ENCODE measurements at places on chromosomes 12 and 14.

DNA sequence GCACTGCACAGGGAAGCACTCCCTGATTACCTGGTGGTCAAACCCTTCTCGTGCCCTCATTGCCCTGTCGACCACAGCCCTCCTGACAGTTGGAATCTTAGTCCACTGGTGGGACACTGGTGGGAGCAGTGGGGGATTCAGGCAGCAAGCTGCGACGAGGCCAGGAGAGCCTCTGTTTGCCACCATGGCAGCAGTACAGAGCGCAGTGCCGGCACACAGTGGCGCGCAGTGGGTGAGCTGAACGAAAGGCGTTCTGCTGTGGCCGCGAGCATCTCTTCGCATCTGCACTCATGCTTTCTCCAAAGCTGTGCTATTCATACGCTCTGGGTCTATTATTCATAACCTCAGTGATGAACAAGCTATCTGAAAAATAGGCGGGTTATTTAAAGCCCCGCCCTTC lies 14.3 kb downstream of the RFLNA start:
- no peaks in the 10 kb centered on the region for H3K36me3 ChIP-seq
- H3K4me1 ChIP-seq, result no peaks in the 10 kb centered on the region
- no peak overlapping the region for H3K27ac ChIP-seq
- H3K4me3 ChIP-seq, result no peak overlapping the region
- no peak for DNase-seq
- no peaks in the 10 kb centered on the region for H3K27me3 ChIP-seq

GRCh38 chr12:53940443-53941014 lies 1.9 kb downstream of the HOXC13 start:
- H3K4me1 ChIP-seq, result no peaks in the 10 kb centered on the region
- H3K4me3 ChIP-seq, result no peak overlapping the region
- no peak overlapping the region for H3K27ac ChIP-seq
- DNase-seq, result no peak
- no peaks in the 10 kb centered on the region for H3K36me3 ChIP-seq
- peaks cover 35% of the 10 kb centered on the region for H3K27me3 ChIP-seq

- no peak overlapping the region for H3K27ac ChIP-seq
- peaks cover 35% of the 10 kb centered on the region for H3K4me1 ChIP-seq
- no peaks in the 10 kb centered on the region for H3K36me3 ChIP-seq
- H3K27me3 ChIP-seq, result peaks cover 21% of the 10 kb centered on the region
- no peak for DNase-seq
- H3K4me3 ChIP-seq, result no peak overlapping the region
Observed at GRCh38 chr14:105476831-105477659, 2.4 kb downstream of the CRIP2 start.

GRCh38 chr12:93856611-93857010 lies 179.4 kb downstream of the CRADD start:
- H3K4me3 ChIP-seq, result no peak overlapping the region
- DNase-seq, result no peak
- H3K4me1 ChIP-seq, result peaks cover 23% of the 10 kb centered on the region
- no peaks in the 10 kb centered on the region for H3K36me3 ChIP-seq

- no peaks in the 10 kb centered on the region for H3K4me1 ChIP-seq
- no peak for DNase-seq
- no peak overlapping the region for H3K4me3 ChIP-seq
- no peaks in the 10 kb centered on the region for H3K36me3 ChIP-seq
- H3K27ac ChIP-seq, result no peak overlapping the region
Observed at GRCh38 chr14:31480156-31480555, 7.7 kb downstream of the GPR33 start.

DNA sequence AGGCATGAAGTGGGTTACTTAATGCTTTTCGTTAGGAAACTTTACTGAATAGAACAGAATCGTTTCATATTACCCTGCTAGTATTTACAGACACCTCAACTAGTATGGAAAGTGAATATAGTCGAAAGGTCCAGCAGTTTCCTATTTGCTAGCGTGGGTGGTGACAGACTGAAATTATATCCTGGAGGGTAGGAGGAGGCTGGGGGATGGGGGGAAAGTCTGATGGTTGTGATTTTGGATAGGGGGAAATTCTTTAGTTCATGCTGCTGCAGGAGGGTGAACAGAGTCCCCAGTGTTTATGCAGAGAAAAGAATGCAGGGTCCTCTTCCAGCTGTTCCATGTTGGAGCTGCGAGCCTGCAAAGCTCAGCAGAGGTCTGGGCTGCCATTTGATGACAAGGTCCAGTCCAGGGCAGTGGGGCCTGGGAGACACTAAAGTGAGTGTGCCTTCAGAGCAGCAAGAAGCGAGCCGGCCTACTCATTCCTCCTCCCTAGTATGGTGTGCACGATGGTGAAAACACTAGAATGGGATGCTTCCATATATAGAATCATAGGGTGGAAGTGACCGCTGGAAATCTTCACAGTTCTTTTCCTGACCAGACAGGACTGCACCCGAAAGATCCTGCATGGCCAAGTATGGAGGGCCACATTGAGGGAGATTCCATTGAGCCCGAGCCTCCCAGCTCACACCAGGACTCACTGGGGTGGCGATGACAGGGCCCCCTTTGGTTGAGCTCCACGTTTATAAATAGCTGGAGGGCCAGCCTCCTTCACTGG lies 2.1 kb downstream of the SAMD4A start:
- no peaks in the 10 kb centered on the region for H3K36me3 ChIP-seq
- no peak overlapping the region for H3K27ac ChIP-seq
- H3K27me3 ChIP-seq, result peaks cover 64% of the 10 kb centered on the region
- H3K4me3 ChIP-seq, result no peak overlapping the region
- DNase-seq, result no peak

DNA sequence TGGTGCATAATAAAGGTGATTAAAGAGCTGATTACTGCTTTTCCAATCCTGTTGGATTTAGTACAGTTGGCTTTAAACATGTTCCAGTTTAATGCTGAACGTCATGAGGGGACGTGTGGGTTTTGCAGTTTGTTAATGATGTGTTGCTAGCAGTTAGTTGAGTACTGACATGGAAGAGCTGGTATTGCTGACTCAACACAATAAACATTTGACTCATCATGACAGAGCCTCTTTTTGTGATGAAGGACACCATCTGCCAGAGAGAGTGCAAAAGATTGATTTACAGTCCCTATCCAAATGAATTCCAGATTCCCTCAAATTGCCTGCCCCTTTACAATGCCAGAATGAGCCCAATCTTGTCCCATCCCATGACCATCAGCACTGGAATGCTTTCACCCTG lies 346.2 kb upstream of the PRICKLE1 start:
- no peaks in the 10 kb centered on the region for H3K36me3 ChIP-seq
- H3K27me3 ChIP-seq, result no peaks in the 10 kb centered on the region
- H3K4me3 ChIP-seq, result no peak overlapping the region
- H3K27ac ChIP-seq, result no peak overlapping the region

GRCh38 chr12:75814851-75815754 lies 216.5 kb downstream of the PHLDA1 start:
- DNase-seq, result no peak
- no peaks in the 10 kb centered on the region for H3K36me3 ChIP-seq
- H3K4me1 ChIP-seq, result peaks cover 5% of the 10 kb centered on the region
- no peaks in the 10 kb centered on the region for H3K27me3 ChIP-seq
- H3K4me3 ChIP-seq, result no peak overlapping the region
- H3K27ac ChIP-seq, result no peak overlapping the region

DNA sequence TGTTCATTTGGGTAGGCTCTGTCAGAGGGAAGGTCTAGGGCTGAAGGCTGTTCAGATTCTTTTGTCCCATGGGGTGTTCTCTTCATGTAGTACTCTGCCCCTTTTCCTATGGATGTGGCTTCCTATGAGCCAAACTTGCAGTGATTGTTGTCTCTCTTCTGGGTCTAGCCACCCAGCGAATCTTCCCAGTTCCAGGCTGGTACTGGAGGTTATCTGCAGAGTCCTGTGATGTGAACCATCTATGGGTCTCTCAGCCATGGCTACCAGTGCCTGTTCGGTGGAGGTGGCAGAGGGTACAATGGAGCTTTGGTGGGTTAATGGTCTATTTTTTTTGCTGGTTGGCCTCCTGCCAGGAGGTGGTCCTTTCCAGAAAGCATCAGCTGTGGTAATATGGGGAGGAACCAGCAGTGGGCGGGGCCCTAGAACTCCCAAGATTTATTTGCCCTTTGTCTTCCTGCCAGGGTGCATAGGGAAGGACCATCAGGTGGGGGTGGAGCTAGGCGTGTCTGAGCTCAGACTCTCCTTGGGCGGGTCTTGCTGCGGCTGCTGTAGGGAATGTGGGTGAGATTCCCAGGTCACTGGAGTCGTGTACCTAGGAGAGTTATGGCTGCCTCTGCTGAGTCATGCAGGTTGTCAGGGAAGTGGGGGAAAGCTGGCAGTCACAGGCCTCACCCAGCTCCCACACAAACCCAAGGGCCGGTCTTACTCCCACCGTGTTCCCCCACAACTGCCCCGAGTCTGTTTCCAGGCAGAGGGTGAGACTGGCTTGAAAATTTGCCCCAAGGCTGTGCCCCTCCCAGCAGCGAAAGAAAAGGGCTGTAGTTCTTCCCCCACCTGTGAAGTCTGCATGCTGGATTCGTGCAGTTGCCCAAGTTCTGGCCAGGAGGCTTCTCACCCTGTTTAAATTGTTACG lies 17.5 kb downstream of the MTRFR start:
- no peaks in the 10 kb centered on the region for H3K27me3 ChIP-seq
- peaks cover 47% of the 10 kb centered on the region for H3K36me3 ChIP-seq
- DNase-seq, result no peak
- no peak overlapping the region for H3K4me3 ChIP-seq
- 0 out of 2 replicates have a peak overlapping the region, but pooled peaks have one; percentile 32 for H3K27ac ChIP-seq

- H3K4me1 ChIP-seq, result no peaks in the 10 kb centered on the region
- no peak overlapping the region for H3K4me3 ChIP-seq
- peaks cover 25% of the 10 kb centered on the region for H3K27me3 ChIP-seq
- no peak for DNase-seq
- H3K27ac ChIP-seq, result no peak overlapping the region
Observed at GRCh38 chr14:75631453-75631831, 29.2 kb downstream of the ERG28 start.

DNA sequence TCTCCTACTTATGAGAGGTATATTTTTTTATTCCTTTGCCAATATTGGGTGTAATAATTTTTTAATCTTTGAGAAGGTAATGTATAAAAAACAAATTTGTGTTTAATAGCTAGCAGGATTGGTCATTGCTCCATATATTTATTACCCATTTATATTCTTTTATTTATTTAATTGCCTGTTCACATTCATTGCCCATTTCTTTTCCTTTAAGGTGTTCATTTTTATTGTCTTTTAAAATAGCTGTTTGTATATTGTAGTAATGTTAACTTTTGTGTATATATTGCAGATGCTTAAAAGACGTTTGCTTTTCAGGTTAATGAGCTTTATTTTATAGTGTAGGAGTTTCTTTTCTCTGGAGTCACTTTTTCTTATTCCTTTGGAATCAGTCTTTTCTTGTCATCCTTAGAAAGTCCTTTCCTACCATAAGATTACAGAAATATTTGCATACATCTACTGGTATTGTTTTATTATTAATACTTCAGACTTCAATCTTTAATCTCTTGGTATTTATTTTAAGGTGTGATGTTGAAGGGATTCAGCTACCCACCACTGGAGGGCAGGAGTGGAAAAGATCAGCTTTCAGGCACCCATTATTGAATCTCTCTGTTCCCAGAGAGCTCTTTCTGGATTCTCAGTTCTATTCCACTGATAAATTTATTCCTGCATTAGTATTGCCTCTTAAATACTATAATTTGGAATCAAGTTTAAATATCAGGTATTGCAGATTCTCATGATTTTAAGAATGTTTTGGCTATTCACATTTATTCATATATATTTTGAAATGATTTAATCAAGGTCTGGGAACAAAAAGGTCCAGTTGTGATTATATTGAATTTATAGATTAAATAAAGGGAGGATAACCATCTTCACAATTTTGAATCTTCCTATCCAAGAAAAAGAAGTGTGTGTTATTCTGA lies 17.3 kb downstream of the PPM1A start:
- no peak for DNase-seq
- H3K27me3 ChIP-seq, result no peaks in the 10 kb centered on the region
- no peak overlapping the region for H3K4me3 ChIP-seq
- H3K27ac ChIP-seq, result no peak overlapping the region
- no peaks in the 10 kb centered on the region for H3K4me1 ChIP-seq

- peaks cover 7% of the 10 kb centered on the region for H3K27me3 ChIP-seq
- no peaks in the 10 kb centered on the region for H3K4me1 ChIP-seq
- no peak overlapping the region for H3K4me3 ChIP-seq
- no peak for DNase-seq
- H3K27ac ChIP-seq, result no peak overlapping the region
Observed at GRCh38 chr12:69343357-69343756, 4.8 kb upstream of the LYZ start.

DNA sequence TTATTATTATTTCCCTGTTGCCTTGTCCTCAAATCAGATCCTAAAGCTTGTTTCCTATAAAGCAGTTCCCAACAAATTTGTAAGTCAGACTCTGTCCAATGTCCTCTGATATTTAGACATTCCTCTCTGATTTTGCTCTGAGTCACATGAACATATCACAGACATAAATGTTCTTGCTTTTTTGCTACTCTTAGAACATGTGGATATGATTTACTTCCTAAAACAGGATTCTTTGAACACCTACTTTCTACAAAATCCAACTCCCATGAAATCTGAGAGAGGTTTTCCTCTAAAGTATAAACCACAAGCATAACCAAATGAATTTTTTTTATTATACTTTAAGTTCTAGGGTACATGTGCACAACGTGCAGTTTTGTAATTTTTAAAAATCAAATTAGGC lies 181.3 kb upstream of the SLC38A2 start:
- no peak for DNase-seq
- H3K4me1 ChIP-seq, result peaks cover 8% of the 10 kb centered on the region
- H3K27ac ChIP-seq, result no peak overlapping the region
- H3K27me3 ChIP-seq, result no peaks in the 10 kb centered on the region

DNA sequence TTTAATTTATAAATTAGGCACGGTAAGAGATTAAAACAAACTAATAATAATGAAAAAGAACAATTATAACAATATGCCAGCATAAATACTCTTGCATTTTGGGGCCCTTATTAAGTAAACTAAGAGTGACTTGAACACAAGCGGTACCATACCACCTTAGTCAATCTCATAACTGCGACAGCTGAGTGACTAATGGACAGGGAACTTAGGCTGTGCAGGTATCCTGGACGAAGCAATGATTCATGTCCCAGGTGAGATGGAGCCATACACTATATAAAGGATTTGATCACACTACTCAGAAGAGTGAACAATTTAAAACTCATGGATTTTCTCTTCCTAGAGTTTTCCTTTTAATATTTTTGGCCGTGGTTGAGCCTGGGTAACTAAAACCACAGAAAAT lies 4.3 kb downstream of the KLRC4 start:
- no peaks in the 10 kb centered on the region for H3K4me1 ChIP-seq
- no peaks in the 10 kb centered on the region for H3K27me3 ChIP-seq
- no peak overlapping the region for H3K27ac ChIP-seq
- no peak overlapping the region for H3K4me3 ChIP-seq
- no peaks in the 10 kb centered on the region for H3K36me3 ChIP-seq
- DNase-seq, result no peak
